Activated CD4-positive, CD25-positive, alpha-beta regulatory T cell (primary cell): ENCODE measurements at places on chromosomes 6 and 20.

DNA sequence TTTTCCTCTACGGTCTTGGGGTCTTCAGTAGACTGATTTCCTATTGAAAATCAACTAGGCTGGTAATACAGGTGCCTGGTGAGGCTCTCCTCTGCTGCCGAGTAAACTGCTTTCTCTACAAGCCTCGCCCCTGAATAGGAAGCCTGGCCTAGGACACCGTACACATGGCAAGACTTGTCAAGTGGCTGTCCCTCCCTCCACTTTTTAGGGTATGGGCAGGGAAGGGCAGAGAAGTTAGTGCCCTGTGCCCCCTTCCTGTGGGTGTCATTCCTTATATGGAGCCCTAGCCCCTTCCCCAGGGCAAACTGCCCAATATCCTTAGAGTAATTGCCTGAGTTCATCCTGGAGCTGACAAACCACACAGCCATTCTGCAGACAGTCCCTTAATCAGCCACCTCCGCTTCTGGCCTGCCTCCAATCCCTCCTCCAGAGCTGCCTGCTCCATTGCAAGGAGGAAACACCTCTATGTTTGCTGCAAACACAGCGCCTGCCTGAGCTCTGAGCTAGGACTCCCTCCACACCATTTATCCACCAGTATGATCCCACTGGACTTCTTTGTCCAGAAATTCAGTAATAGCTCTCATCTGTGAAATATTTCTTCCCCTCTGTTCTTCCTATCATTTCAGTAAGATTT, 93.1 kb downstream of the CHD6 start:
- no peak for DNase-seq

DNA sequence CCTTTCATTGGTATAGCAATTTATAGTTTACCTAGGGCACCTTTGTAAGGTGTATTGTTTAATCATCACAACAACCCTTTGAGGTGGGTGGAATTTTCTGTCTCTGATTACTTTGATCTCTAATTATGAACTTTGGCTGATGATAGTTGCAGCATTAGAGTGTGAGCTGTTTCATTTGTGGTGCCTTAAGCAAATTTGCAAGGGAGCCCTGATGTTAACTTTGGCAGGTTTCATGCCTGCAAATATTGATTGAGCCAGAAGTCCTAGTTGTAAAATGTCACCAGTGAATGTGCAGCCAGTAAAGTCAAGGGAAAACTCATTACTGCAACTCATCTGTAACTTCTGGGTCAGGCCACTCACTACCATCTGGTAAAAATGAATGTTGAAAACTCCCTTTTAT, 29.8 kb downstream of the CTNNBL1 start:
- DNase-seq: no peak

GRCh38 chr6:37624606-37625574, 72.8 kb downstream of the MDGA1 start:
- no peak for DNase-seq

DNA sequence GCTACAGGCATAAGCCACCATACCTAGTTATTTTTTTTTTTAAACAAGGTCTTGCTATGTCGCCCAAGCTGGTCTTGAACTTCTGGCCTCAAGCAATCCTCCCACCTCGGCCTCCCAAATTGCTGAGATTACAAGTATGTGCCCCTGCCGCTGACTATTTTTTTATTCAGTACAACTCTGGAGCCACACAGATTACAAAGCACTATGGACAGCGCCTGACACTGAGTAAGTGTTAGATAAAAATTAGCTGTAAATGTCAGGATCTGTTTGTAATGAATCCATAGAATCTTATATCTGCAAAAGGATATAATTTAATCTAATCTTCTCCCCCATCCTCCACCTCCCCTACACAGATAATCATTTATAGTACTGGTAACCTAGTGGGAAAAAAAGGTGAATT, 15.3 kb upstream of the COL12A1 start:
- no peak for DNase-seq

- no peak for DNase-seq
These were observed 118.3 kb upstream of the FAM184A start for GRCh38 chr6:119196715-119197114.
